ENCODE measurements at places on chromosomes 7 and 10.

DNA sequence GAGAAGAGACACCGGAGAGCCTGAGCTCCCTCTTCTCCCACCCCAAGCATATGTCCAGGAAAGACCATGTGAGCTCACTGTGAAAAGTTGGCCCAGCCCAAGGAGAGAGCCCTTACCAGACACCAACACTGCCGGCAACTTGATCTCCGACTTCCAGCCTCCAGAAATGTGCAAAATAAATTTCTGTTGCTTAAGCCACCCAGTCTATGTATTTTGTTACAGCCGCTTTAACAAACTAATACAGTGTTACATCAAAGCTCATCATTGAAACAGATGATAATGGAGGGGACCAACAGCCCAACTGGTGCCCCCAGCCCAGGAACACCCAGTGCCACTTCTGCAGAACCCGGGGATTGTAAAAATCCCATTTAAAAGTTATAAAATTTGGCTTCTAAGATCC, 18.9 kb downstream of the RGR start:
- DNase-seq, result no peak

DNA sequence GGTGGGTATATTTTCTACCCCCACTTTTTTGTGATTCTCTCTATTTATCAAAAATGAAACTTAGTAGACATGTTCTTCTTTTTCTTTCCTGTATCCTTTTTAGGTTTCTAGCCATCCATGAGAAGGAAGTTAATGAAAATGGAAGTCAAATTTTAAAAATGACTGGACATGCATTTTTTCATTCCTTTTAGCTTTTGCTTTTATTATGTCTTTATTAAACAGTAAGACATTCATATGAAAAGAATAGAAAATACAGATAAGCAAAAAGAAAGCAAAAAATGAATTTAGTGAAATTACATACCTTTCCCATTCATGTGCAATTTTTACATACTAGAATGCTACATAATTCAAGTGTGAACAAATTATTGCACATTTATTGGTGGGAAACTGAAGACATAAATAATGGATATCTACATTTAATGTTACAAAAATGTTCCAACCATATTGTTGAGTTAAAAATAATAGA, 88.7 kb downstream of the CPED1 start:
- no peak for DNase-seq

DNA sequence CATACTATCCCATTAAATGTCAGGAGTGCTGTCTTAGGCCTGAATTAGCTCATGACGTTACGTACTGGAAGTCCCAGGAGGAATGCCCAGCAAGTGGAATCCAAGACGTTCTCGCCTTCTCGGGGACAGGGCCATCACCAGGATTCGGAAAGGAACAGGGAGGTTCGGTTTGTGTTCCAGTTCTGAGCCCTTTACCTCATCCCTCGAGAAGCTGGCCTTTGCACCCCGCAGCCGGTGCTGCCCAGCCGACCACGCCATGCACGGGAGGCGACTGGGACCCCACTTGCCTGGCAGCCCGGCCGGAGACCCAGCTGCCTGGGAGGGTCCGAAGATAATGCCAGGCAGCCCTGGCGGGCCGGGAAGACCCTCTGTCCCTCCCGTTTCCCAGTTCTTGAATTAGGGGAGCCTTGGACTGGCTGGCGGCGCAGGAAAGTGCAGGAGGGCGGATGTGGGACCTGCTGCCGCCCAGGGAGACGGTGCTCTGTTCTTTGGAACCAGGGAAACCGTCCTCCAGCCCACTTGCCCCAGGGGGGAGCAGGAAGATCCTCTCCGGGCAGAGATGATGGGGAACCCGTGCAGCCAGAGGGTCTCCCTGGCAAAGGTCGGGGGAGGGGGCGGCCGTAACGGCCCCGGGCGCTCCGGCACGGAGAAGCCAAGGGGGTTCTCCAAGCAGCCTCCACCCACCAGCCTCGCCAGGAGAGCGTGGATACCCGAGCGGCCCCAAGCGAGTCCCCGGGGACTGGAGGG, 671 bp upstream of the CHST3 start:
- no peak for DNase-seq

- no peak for DNase-seq
Measured at GRCh38 chr10:86666538-86666937, 1.8 kb upstream of the LDB3 start.

DNA sequence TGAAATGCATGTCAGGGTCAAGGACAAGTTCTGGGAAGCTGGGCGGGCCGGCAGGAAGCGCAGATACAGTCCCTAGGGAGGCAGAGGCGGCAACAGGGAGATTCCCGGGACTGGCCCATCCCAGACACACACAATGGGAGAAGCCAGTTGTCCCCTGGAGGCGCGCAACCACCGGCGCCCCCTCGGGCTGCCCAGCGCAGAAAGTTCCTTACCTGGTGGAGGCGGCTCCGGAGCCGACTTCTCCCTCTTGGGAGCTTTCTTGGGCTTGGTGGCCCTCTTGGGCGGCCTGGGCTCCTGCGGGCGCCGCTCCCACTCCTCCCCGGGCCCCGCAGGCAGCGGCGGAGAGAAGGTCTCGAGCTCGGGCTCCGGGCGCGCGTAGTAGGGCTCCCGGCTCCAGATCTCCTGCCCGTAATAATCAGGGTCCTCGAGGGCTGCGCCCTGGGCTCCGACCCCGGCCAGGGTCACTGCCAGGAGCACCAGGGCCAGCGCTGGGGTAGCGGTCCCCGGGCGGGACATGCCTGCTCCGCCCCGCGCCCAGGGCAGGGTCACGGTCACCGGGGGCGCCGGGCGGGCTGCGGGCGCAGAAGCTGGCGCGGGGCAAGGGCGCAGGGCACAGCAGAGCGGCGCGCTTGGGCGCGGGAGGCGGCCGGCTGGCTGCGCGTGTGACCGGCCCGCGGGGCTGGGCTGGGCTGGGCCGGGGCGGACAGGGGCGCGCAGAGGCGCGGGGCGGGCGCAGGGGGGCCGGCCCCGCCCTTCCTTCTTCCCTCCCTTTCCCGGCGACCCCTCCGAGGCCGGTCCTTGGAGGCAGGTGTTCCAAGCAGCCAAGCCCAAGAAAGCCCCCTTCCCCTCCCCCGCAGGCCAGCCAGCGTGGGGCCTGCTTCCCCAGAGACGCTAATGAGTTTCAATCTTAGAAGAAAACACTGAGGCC, at the start of gene CPXM2:
Gene CPXM2 (minus strand): TSS at position 664 of the 928 bp plus-strand sequence. CDS start 148 bp downstream, at position 516.
- no peak for DNase-seq

GRCh38 chr10:73576178-73576889, 14.8 kb downstream of the USP54 start:
- DNase-seq, result no peak

DNA sequence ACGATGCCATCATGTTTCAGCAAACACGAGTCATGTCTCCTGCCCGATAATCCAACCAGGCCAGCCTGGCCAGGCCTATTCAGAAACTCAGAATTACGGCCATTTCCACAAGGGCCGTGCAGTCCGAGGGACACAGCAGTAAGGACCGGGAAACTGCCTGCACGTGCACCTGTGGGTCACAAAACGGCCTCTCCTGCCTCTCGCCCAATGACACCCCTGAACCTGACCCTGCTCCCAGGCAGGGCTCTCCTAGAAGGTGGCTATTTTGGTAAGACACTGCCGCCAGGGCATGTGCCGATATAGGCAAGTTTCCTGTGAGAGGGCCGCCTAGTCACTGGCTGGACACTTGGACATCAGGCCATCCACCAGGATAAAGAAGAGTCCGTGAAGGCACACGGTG, 196.7 kb downstream of the TCERG1L start:
- no peak for DNase-seq

GRCh38 chr10:130994191-130994590, 317.3 kb downstream of the TCERG1L start:
- DNase-seq, result no peak

Data from activated CD8-positive, alpha-beta memory T cell treated with anti-CD3 and anti-CD28 coated beads, Interleukin-2, amount 50 U/mL, for 4 hours (primary cell).